ENCODE measurements at places on chromosomes 16 and 17.

GRCh38 chr17:82391496-82392066 lies 20.0 kb downstream of the UTS2R start:
- DNase-seq, result no peak

DNA sequence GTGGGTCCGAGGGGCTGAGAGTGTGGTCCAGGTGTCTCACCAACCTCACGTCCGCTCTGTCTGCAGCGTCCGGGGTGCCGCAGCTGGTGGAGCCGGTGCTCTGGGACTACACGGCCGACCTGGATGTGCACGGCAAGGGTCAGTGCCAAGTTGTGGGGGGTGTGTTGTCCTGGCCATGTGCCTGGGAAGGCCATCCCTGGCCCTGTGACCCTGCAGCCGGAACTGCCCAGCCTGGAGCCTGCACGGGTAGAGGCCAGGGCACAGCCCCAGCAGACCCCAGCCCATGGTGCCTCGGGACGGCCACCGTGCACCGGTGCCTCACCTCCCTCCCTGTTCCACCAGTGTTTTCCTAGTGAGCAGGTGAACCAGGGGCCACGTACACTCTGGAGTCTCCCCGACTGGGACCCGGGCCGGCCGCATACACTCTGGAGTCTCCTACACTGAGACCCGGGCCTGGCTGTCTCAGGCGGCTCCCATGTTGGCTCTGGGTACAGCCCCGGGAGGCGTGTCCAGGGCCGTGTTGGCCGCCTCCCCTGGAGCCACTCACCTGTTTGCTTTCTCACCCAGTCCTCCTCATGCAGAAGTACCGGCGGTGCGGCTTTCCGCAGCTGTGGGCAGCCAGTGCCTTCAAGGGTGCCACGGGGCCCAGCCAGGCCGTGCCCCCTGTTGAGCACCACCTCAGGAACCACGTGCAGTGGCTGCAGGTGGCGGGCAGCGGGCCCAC lies 13.8 kb downstream of the CYBC1 start:
- DNase-seq, result no peak

GRCh38 chr16:67963662-67964321 lies 4.6 kb downstream of the SLC12A4 start:
- no peak for DNase-seq

GRCh38 chr16:1134776-1135458 lies 18.0 kb upstream of the CACNA1H start:
- DNase-seq, result no peak

DNA sequence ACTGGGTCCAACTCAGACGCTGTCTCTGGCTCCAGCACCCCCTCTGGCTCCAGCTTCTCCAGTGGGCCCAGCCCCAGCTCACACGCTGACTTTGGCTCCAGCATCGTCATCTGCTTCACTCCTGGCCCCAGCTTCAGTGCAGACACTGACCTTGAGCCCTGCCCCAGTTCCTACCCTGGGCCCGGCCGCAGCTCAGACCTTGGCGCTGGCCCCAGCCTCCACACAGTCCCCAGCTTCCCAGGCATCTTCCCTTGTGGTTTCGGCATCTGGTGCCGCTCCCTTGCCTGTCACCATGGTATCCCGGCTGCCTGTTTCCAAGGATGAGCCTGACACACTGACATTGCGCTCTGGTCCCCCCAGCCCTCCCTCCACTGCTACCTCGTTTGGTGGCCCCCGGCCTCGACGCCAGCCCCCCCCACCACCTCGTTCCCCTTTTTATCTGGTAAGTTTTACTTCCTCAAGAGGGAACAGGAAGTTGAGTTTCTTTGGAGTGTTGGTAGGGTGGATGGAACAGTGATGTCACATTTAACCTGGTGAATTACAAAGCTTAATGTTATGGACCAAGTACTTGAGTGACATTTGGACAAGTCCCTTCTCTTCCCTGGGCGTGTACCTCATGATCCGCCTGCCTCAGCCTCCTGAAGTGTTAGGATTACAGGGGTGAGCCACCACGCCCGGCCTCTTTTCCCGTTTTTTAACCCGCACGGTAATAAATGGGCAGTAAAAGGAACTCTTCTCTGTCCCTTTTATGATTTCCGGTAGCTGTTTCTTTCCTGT lies 23.4 kb upstream of the PHKG2 start:
- no peak for DNase-seq

GRCh38 chr16:5704271-5704670 lies 606.7 kb upstream of the EEF2KMT start:
- DNase-seq, result no peak
